RPMI7951 (cell line): ENCODE measurements at places on chromosomes 3 and 15. TPM values are rescaled to one million over a fixed set of nuclear protein-coding genes. Genes with fewer than 3 reads are reported as not detected.

TRAT1 gene
- not detected in 2 replicates for total RNA-seq

COL6A5 gene
- not detected in 2 replicates for total RNA-seq

B2M gene
- total RNA-seq, result 9,682 and 10,210 TPM in 2 replicates

CHDH gene
- total RNA-seq, result not detected in 2 replicates

ACAA1 gene
- total RNA-seq, result 12.5 and 18.3 TPM in 2 replicates

LRTM1 gene
- 1.6 and 2.2 TPM in 2 replicates for total RNA-seq

GPR149 gene
- total RNA-seq, result not detected in 2 replicates

CPLX3 gene
- total RNA-seq, result not detected in 2 replicates

PLA2G4E gene
- total RNA-seq, result not detected in 2 replicates

SCG5 gene
- total RNA-seq, result 91.9 and 99.1 TPM in 2 replicates

ST8SIA2 gene
- 15.1 and 20.4 TPM in 2 replicates for total RNA-seq

ARHGEF26 gene
- total RNA-seq, result 2.2 and 3.3 TPM in 2 replicates

CAMP gene
- 0.20 TPM in 1 of 2 replicates, not detected in the other for total RNA-seq

WDR72 gene
- 0.39 TPM in 1 of 2 replicates, not detected in the other for total RNA-seq

PLSCR5 gene
- total RNA-seq, result not detected in 2 replicates

FOXL2NB gene
- total RNA-seq, result under 0.01 TPM in 1 of 2 replicates, not detected in the other

ALDH1L1 gene
- total RNA-seq, result not detected in 2 replicates

GOLGA8S gene
- 0.48 and 0.78 TPM in 2 replicates for total RNA-seq

CYP8B1 gene
- total RNA-seq, result not detected in 2 replicates

ARPP21 gene
- total RNA-seq, result not detected in 2 replicates

HDC gene
- total RNA-seq, result not detected in 2 replicates

IQCH gene
- 7.0 and 11.5 TPM in 2 replicates for total RNA-seq

ECT2 gene
- total RNA-seq, result 134 and 152 TPM in 2 replicates

LRCH3 gene
- 19.9 and 298 TPM in 2 replicates for total RNA-seq

TRH gene
- total RNA-seq, result not detected in 2 replicates

COL8A1 gene
- 22.5 and 25.1 TPM in 2 replicates for total RNA-seq
